CD4-positive, alpha-beta T cell (primary cell): ENCODE measurements at places on chromosomes 12 and 14.
A peak's percentile ranks its signal among the peaks of the same experiment; 100 is the strongest.

DNA sequence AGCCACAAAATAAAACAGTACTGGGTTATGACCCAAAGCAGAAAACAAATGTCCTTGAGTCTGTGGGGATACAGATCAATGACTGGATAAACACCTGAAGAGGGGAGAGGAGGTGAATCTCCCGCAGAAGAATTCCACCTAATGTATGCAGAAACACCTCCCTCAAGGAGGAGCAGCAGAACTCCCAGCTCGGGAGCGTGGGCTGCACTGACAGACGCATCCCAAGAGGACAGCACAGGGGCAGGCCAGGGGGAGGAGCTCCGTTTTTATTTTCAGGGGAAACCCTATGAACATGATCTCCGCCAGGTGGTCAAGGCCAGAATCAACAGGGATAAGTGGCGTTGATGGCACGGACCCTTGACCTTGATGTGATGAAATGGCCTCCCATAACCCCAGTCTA lies 41.8 kb upstream of the PPP2R5C start:
- no peaks in the 10 kb centered on the region for H3K27me3 ChIP-seq
- no peaks in the 10 kb centered on the region for H3K36me3 ChIP-seq
- no peak overlapping the region for H3K27ac ChIP-seq
- H3K4me1 ChIP-seq = peaks cover 73% of the 10 kb centered on the region

GRCh38 chr12:104454997-104455396 lies 1.8 kb upstream of the CHST11 start:
- H3K4me3 ChIP-seq = no peak overlapping the region
- DNase-seq = no peak
- H3K27me3 ChIP-seq = no peaks in the 10 kb centered on the region
- peaks cover 12% of the 10 kb centered on the region for H3K4me1 ChIP-seq

DNA sequence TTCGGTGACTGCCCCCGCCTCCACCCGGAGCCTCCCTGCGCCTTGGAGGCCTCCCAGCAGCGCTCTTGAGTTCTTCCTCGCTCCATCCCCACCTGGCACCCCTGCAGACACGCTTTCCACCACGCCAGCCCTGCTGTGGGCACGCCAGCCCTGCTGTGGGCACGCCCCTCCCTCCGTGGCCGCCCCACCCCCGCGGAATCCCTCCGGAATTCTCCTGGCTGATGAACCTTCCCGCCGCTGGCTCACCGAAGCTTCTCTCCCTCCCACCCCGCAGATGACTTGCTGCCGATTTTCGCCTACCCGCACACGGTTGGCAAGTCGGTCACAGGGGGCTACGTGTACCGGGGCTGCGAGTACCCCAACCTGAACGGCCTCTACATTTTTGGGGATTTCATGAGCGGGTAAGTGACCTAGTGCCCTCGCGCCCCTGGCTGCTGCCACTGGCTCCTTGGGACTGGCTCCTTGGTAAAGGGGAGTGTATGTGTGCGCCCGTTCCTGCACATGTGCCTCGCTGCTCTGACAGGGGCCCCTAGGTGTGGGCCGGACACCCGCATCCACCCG lies 15.2 kb downstream of the HHIPL1 start:
- no peaks in the 10 kb centered on the region for H3K36me3 ChIP-seq
- peaks cover 47% of the 10 kb centered on the region for H3K27me3 ChIP-seq
- H3K27ac ChIP-seq = no peak overlapping the region
- no peaks in the 10 kb centered on the region for H3K4me1 ChIP-seq
- H3K4me3 ChIP-seq = no peak overlapping the region
- no peak for DNase-seq

DNA sequence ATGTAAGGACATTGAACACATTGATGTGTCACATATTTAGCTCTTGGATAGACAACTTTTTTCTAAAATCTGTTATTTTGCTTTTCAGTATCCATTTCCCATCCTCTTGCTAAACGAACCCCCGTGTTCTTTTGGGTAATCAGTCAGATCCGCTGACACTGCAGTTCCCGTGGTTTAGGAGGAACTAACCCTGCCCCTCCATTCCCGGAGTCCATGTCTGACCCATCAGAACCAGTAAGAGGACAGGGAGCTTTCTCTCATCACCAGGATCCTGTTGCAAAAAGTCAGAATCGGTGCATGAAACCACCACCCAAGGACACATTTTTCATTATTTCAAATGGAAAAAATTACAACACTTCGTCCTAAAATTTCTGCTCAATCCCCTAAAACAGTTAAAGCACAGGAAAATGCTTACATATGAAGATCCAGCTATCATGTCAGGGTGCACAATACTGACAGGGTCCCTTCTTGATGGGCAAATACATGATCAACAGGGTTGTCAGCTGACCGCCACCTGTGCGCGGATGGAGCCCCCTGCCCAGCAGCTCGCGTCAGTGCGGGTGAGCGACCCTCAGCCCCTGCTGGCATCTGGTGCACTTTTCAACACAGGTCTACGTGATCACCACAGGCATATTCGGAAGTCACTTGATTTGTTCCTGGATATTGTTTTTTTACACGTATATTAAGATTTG lies 276.8 kb downstream of the ADGRD1 start:
- no peak for DNase-seq
- H3K27ac ChIP-seq = no peak overlapping the region
- H3K36me3 ChIP-seq = no peaks in the 10 kb centered on the region
- no peaks in the 10 kb centered on the region for H3K27me3 ChIP-seq
- no peak overlapping the region for H3K4me3 ChIP-seq

DNA sequence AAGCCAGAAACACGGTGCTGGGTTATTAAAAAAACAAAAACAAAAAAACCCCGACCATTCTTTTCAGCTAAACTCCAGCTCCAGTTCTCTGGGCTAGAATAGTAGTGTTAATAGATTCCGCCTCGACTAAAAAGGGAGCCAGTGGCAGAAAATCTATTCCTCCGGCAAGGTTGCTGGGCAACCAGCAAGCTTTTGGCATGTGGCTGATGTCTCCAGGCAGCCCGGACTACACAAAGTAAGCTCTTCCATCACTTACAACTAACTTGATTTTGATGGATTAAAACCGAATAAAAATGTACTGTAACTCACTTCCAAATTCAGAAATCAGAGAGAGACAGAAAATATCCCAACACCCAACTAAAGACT lies 126.4 kb upstream of the FOXN3 start:
- peaks cover 23% of the 10 kb centered on the region for H3K4me1 ChIP-seq
- H3K27me3 ChIP-seq = no peaks in the 10 kb centered on the region

DNA sequence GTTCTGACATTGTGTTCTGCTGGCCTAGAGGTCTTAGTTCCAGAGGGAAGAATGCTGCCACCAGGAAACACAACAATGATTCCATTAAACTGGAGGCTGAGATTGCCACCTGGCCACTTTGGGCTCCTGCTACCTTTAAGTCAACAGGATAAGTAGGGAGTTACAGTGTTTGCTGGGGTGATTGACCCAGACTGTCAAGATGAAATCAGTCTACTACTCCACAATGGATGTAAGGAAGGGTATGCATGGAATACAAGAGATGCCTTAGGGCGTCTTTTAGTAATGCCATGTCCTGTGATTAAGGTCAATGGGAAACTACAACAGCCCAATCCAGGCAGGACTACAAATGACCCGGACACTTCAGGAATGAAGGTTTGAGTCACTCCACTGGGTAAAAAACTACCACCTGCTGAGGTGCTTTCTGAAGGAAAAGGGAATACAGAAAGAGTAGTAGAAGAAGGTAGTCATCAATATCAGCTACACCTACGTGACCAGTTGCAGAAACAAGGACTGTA lies 852.6 kb downstream of the LRFN5 start:
- H3K36me3 ChIP-seq = no peaks in the 10 kb centered on the region
- no peaks in the 10 kb centered on the region for H3K27me3 ChIP-seq
- H3K27ac ChIP-seq = no peak overlapping the region

GRCh38 chr14:20198991-20199390 lies 8.3 kb downstream of the OR11G2 start:
- H3K4me3 ChIP-seq = no peak overlapping the region
- H3K27me3 ChIP-seq = no peaks in the 10 kb centered on the region
- H3K4me1 ChIP-seq = no peaks in the 10 kb centered on the region
- H3K36me3 ChIP-seq = no peaks in the 10 kb centered on the region

DNA sequence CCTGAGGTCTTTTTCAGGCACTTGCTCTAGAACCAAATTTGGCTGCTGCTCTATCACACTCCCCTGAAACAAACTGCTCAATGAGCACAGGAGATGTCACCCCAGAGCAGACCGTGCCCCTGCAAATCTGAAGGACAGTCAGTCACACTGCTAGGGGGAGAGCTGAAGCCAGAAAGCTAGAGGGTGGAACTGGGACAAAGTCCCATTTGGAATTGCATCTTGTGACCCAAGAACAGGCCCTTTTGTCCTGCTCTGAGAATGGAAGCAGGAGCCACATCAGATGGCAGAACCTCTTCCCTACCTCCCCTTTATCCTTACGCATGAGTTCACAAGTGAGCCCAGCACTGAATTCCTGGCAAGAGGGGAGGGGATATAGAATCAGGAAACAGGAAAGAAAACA lies 64.7 kb downstream of the MAP3K9 start:
- no peaks in the 10 kb centered on the region for H3K4me1 ChIP-seq
- no peaks in the 10 kb centered on the region for H3K27me3 ChIP-seq
- DNase-seq = no peak
- peaks cover 24% of the 10 kb centered on the region for H3K36me3 ChIP-seq
- H3K4me3 ChIP-seq = no peak overlapping the region

GRCh38 chr12:28869197-28869596 lies 279.9 kb upstream of the FAR2 start:
- H3K27me3 ChIP-seq = no peaks in the 10 kb centered on the region
- no peak overlapping the region for H3K27ac ChIP-seq
- DNase-seq = no peak
- H3K36me3 ChIP-seq = no peaks in the 10 kb centered on the region
- no peak overlapping the region for H3K4me3 ChIP-seq
- no peaks in the 10 kb centered on the region for H3K4me1 ChIP-seq

DNA sequence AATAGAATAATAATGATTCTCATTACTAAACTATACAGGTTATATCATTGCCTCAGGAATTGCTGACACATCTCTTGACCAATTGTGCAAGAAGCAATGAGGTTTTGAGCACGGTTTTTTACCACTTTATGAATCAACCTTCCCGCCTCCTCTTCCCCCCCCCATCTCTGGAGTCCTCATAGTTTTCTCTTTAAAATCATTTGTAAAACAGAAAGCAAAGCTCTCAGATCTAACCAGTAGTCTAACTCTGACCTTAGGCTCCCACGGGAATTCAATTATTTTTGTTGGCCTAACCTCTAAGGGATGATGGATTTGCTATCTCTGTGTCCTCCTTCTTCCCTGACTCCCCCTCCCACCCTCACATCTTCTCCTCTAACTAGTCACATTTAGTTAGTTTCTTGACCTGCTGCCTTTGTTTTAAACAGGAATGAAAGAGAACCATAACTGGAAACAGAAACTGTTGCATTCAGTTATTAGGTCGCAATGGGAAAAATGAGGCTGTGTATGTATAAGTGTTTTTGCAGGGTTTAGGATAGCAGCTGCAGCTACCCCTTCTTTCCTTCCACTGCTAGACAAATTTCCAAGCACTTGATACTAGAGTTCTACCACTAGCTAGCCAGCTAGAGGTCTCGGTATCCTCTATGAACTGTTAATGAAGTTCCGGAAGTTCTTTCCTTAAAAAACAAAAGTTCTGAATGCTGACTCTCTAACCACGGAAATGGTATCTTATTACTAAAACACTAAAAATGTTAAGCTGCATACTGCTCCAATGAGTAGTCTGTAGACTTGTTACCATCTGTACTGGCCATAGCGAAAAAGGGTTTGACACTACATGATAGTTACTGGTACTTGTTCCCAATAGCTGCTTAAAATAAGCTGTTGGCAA lies 65.4 kb downstream of the TAOK3 start:
- H3K4me1 ChIP-seq = peaks cover 9% of the 10 kb centered on the region
- peak; percentile 48 for DNase-seq
- H3K27me3 ChIP-seq = no peaks in the 10 kb centered on the region
- no peak overlapping the region for H3K4me3 ChIP-seq
- H3K36me3 ChIP-seq = no peaks in the 10 kb centered on the region
- no peak overlapping the region for H3K27ac ChIP-seq

GRCh38 chr12:58069268-58069963 lies 128.0 kb downstream of the ATP23 start:
- no peaks in the 10 kb centered on the region for H3K27me3 ChIP-seq
- H3K27ac ChIP-seq = no peak overlapping the region

GRCh38 chr14:85437148-85437547 lies 92.8 kb upstream of the FLRT2 start:
- H3K4me3 ChIP-seq = no peak overlapping the region
- H3K27ac ChIP-seq = no peak overlapping the region
- DNase-seq = no peak

- no peaks in the 10 kb centered on the region for H3K27me3 ChIP-seq
- no peak for DNase-seq
- H3K4me1 ChIP-seq = no peaks in the 10 kb centered on the region
- H3K4me3 ChIP-seq = no peak overlapping the region
- H3K36me3 ChIP-seq = no peaks in the 10 kb centered on the region
- no peak overlapping the region for H3K27ac ChIP-seq
Measured at GRCh38 chr14:33563191-33563900, 387.5 kb downstream of the EGLN3 start.

GRCh38 chr12:32248441-32249140 lies 141.9 kb downstream of the BICD1 start:
- no peaks in the 10 kb centered on the region for H3K36me3 ChIP-seq
- no peaks in the 10 kb centered on the region for H3K27me3 ChIP-seq
- H3K27ac ChIP-seq = no peak overlapping the region
- no peak overlapping the region for H3K4me3 ChIP-seq
- no peak for DNase-seq

- H3K4me3 ChIP-seq = no peak overlapping the region
- H3K4me1 ChIP-seq = no peaks in the 10 kb centered on the region
- H3K36me3 ChIP-seq = no peaks in the 10 kb centered on the region
- no peak overlapping the region for H3K27ac ChIP-seq
- DNase-seq = no peak
Measured at GRCh38 chr12:22689876-22690275, 64.9 kb downstream of the ETNK1 start.

DNA sequence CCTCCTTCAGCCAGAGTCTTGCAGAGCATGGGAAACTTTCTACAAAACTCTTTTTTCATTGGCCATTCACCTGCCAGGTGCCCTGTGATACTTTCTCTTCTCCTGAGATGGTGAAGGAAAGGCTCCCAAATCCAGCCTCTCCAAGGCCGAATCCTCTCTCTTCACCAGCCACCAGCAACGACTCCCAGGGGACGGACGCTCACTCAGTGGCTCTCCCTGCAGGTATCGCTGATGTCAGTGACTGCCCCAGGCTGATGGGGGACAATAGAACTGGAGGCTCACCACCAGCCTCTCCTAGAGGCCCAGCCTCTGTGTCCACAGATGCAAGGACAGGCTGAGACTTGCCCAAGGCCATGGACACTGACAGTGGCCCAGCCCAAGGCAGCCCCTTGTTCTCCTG lies 204.1 kb downstream of the BCL11B start:
- H3K4me3 ChIP-seq = no peak overlapping the region
- no peak overlapping the region for H3K27ac ChIP-seq
- no peaks in the 10 kb centered on the region for H3K36me3 ChIP-seq
- H3K4me1 ChIP-seq = no peaks in the 10 kb centered on the region
